GM23338 (cell line): ENCODE measurements at places on chromosomes 4 and X. TPM values are rescaled to one million over a fixed set of nuclear protein-coding genes. Genes with fewer than 3 reads are reported as not detected.

CYTL1 gene
- 17.6 TPM in 2 replicates for polyA plus RNA-seq

RGN gene
- polyA plus RNA-seq, result 5.5 and 5.9 TPM in 2 replicates

GC gene
- 0.38 and 1.7 TPM in 2 replicates for polyA plus RNA-seq

HTN1 gene
- not detected in 2 replicates for polyA plus RNA-seq

GYG2 gene
- 15.6 and 17.6 TPM in 2 replicates for polyA plus RNA-seq

PRAF2 gene
- 22.1 and 24.3 TPM in 2 replicates for polyA plus RNA-seq
